ENCODE measurements at places on chromosomes 2 and 18. TPM values are rescaled to one million over a fixed set of nuclear protein-coding genes. Genes with fewer than 3 reads are reported as not detected.

GRCh38 chr2:83742117-83742782 lies 716.8 kb downstream of the SUCLG1 start:
- DNase-seq: no peak

Gene LONRF2
- 1.1 TPM for total RNA-seq

DNA sequence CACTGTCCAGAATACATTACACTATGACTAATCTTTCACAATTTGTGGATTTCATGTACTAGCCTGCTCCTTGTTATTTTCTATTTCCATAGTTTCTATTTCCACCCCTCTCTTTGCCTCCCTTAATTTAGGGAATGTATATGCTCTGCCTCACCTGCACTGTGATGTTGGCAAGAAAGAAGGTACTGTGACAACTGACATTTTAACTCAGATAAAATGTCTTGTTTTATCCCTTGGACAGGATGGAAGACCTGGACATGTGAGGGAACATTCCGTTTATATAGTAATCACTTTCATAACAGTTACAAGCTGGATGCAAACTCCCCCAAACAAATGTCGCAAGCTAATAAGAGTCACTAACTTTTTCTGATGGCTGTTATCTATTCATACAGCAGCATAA lies 21.5 kb upstream of the DSG3 start:
- DNase-seq: no peak

- no peak for DNase-seq
Observed at GRCh38 chr2:102460467-102460866, 12.6 kb upstream of the SLC9A4 start.

GRCh38 chr2:191304939-191305875 lies 60.0 kb downstream of the MYO1B start:
- no peak for DNase-seq

Gene HOXD12
- total RNA-seq: not detected

Gene ALPG
- 0.18 TPM for total RNA-seq

Gene NCKAP1
- total RNA-seq: 80.3 TPM

- DNase-seq: no peak
Observed at GRCh38 chr2:43174368-43174916, 52.0 kb downstream of the ZFP36L2 start.

DNA sequence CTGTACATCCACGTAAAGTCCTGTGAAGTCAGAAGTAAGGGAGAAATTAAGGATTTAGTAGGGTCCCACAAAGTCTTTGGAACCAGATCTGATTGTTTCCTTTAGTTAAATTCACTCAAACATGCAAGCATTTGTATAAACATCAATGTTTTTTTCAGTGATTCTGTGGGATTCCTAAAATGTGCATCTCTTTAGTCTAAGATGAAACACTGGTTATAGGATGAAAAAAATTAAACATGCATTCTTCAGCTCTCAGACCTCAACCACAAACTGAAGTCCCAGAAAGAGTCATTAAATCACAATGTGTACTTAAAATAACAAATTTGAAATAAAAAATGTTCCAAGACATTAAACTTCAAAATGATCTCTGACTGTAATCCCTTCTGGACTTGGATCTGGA lies 76.5 kb upstream of the APCDD1 start:
- DNase-seq: no peak

DNA sequence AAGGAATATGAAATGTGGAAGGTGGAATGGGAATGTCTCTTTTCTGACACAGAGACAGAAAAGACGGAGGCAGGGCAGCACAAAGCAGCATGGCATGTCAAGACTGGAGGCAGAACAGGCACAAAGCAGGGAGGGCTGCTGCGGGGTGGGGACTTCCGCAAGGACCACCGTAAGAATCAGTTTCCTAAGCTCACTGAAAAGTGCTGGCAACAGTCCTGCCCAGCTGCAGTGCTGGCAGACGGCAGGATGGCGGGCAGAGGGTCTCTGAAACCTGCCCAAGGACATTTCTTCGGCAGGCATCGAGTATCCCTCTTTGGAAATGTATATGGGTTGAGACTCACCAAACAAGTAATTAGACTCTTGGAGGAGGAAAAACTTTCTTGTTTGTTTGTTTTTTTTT lies 54.9 kb downstream of the FAM178B start:
- DNase-seq: no peak

Gene LBX2
- total RNA-seq: not detected

DNA sequence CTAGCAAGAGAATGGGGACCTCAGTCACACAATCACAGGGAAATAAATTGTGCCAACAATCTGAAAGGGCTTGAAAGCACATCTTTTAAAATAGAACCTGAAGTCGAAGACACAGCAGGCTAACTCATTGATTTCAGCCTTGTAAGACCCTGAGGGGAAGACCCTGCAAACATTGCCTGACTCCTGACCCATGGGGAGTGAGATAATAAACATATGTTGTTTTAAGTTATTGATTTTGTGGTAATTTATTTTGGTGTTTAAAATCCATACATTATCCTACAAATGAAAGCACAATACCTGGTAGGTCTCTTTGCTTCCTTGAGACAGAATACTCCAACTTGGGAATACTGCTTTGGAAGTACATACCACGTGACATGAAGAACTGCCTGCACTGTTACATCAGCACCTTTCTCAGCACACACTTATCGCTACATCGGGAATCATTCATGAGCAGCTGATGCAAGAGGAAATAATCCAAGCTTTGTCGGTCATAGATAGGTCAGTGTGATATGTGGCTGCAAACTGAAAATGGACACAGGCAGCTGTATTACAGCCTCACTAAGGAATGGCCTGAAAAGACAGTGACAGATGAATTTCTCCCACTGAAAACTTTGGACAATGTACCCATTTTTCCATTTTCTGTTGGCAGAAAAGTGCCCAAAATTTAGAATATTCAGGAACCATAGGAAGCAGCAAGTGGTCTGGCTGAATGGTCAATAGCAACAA lies 494.5 kb upstream of the MAP2 start:
- DNase-seq: no peak

Gene CPS1
- 17.9 TPM for total RNA-seq

GRCh38 chr2:231563378-231563961 lies 29.2 kb upstream of the TEX44 start:
- peak; percentile 65 for DNase-seq

Gene VSNL1
- total RNA-seq: not detected

Gene TRIM43
- not detected for total RNA-seq

Gene CDH19
- 0.11 TPM for total RNA-seq

Gene SIX3
- 0.07 TPM for total RNA-seq

DNA sequence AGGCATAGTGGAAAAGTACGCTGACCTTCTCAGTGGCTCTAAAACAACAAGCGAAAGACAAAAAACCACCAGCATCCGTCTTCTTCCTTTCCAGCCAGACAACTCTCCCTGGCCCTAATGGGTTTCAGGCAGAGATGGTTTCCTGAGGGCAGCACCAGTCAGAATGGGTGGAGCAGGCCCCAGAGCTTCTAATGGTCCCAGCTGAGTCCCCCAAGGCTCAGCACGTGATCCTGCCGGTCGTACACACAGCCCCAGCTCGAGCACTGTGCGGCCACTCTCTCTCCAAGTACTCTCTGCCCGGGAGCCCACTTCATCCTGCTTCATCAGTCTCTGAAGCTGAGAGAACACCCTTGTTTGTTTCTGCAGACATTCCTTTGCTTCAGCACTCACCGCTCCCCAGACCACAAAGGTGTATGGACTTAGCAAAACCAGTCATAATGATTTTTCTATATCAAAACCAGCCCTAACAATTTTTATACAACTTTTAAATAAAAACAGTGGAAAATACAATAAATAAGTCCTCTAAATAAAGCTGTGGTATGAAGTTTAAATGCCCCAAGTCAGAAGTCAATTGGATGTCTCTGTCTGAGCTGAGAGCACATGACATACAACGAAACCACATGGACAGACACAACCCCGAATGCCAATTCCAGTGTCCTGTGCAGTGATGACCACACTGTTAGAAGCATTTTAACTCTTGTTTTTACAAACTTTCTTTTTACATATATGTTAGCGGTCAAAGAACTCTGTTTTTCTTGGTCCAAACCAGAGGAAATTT lies 63.9 kb downstream of the PARD6G start:
- DNase-seq: no peak

DNA sequence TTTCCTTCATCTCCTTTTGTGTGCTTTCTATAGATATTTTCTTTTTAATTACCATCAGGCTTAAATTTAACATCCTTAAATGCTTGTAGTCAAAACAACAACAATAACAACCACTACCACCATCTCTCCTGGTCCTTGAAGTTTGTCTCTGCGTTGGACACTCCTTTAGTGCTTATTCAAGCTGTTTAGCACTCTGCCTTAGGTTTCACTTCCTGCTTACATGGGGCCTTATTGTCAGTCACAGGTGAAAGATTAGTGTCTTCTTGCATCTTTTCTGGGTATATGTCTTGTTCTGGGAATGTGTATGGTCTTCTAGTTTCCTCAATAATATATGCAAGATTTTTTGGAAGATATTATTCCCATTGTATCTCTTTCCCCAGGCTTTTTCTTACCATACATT lies 240.1 kb upstream of the NXPH2 start:
- no peak for DNase-seq

Gene CASP10
- 1.3 TPM for total RNA-seq
